ENCODE measurements at places on chromosomes 7 and 10. TPM values are rescaled to one million over a fixed set of nuclear protein-coding genes. Genes with fewer than 3 reads are reported as not detected.

The CPA1 gene
- not detected for total RNA-seq

The PDK4 gene
- total RNA-seq: 453 TPM

DNA sequence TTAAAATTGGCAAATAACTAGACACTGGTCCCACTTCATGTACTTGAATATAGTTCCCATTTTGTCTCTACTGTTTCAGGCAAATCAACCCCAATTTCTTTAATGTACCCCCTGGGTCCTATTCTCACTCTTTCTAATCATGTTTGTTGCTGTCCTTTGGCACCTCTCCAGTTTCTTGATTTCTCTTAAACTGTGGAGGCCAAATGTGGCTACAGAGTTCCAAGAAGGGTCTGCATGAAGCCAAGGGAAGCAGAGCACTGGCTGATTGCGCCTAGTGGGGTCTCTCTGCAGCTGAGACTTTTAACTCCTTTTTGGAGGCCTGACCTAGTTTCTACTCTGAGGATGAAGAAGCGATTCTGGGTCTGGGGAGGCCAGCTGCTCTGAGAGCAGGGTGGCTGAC is 6.7 kb upstream of the ADAM12 start:
- no peak overlapping the region for H3K4me3 ChIP-seq
- H3K27ac ChIP-seq: no peak overlapping the region
- H3K36me3 ChIP-seq: no peaks in the 10 kb centered on the region
- DNase-seq: no peak

DNA sequence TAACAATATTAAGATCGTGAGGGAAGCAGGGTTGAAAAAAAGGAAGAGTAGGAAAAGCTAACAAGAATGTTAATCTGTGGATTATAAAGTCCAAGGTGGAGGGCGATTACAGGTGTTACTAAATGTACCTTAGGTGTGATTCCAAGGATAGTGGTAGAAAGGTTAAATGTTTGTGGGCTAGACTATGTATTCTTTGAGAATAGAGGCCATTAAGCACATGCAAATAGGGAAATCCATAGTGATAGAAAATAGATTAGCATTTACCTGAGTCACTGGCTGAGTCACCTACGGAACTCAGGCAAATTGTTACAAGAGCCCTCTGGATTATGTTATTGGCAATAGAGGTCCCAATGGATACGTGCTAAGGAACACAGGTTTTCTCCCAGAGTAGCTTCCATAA is 9.0 kb downstream of the MGAM2 start:
- H3K27ac ChIP-seq: no peak overlapping the region
- H3K4me1 ChIP-seq: no peaks in the 10 kb centered on the region
- H3K36me3 ChIP-seq: no peaks in the 10 kb centered on the region
- no peak for DNase-seq
- H3K4me3 ChIP-seq: no peak overlapping the region

- H3K4me3 ChIP-seq: no peak overlapping the region
- no peaks in the 10 kb centered on the region for H3K36me3 ChIP-seq
- no peaks in the 10 kb centered on the region for H3K4me1 ChIP-seq
Observed at GRCh38 chr7:103715376-103716120, 269.5 kb upstream of the SLC26A5 start.

- no peaks in the 10 kb centered on the region for H3K36me3 ChIP-seq
- no peaks in the 10 kb centered on the region for H3K27me3 ChIP-seq
- peaks cover 7% of the 10 kb centered on the region for H3K4me1 ChIP-seq
- peak; percentile 38 for DNase-seq
Observed at GRCh38 chr10:116787053-116787659, 44.8 kb upstream of the HSPA12A start.

DNA sequence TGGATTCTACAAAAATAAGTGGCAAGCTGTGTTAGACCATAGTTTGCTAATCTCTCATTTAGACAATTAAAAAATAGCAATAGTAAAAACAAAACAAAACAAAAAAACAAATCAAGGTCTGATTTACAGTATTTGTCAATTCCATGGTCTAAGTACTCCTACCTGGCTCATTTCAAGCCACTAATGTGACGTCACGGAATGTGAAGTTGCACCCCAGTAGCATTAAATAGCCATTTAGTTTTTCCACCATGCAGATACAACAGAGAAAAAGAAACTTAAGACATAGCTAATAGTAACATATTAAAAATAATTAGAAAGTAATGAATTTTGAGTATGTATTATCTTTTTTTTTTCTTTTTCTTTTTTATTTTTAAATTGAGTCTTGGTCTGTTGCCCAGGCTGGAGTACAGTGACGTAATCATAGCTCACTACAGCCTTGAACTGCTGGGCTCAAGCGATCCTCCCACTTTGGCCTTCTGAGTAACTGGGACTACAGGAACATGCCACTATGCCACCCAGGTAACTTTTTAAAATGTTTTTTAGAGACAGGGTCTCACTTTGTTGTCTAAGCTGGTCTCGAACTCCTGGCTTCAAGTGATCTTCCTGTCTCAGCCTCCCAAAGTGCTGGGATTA is 101.2 kb downstream of the MKX start:
- H3K4me3 ChIP-seq: no peak overlapping the region
- no peaks in the 10 kb centered on the region for H3K4me1 ChIP-seq
- no peaks in the 10 kb centered on the region for H3K36me3 ChIP-seq
- H3K27me3 ChIP-seq: no peaks in the 10 kb centered on the region
- no peak for DNase-seq
- no peak overlapping the region for H3K27ac ChIP-seq

The TUBAL3 gene
- total RNA-seq: 0.33 TPM

GRCh38 chr7:35355199-35355598 is 101.3 kb upstream of the TBX20 start:
- no peak overlapping the region for H3K4me3 ChIP-seq
- H3K27ac ChIP-seq: no peak overlapping the region

- peak overlapping the region; percentile 20 for H3K27ac ChIP-seq
- H3K4me3 ChIP-seq: no peak overlapping the region
- peak; percentile 19 for DNase-seq
- no peaks in the 10 kb centered on the region for H3K27me3 ChIP-seq
Observed at GRCh38 chr7:50792342-50793119, 9.8 kb upstream of the GRB10 start.

The CYP26C1 gene
- 0.22 TPM for total RNA-seq

DNA sequence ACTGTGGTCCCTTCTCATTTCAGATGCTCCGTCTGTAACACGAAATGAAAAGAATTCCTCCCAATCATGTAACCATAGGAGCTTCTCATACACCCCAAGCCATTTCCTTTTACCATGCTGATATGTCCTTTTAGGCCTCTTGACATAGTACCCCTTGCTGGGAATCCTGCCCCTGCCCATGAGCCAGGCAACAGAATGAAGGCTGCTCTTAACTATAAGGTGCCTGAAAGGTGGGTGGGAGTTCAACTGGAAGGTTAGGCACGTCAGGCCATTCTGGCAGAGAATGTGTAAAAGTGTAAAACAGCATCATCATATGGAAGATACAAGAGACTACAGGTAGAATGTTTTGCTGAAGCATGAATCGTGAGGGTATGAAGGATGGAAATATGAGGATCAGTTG is 22.5 kb downstream of the IL2RA start:
- H3K27me3 ChIP-seq: no peaks in the 10 kb centered on the region
- H3K4me3 ChIP-seq: no peak overlapping the region
- DNase-seq: no peak
- no peaks in the 10 kb centered on the region for H3K36me3 ChIP-seq
- H3K27ac ChIP-seq: no peak overlapping the region

The GPR85 gene
- total RNA-seq: 0.75 TPM

DNA sequence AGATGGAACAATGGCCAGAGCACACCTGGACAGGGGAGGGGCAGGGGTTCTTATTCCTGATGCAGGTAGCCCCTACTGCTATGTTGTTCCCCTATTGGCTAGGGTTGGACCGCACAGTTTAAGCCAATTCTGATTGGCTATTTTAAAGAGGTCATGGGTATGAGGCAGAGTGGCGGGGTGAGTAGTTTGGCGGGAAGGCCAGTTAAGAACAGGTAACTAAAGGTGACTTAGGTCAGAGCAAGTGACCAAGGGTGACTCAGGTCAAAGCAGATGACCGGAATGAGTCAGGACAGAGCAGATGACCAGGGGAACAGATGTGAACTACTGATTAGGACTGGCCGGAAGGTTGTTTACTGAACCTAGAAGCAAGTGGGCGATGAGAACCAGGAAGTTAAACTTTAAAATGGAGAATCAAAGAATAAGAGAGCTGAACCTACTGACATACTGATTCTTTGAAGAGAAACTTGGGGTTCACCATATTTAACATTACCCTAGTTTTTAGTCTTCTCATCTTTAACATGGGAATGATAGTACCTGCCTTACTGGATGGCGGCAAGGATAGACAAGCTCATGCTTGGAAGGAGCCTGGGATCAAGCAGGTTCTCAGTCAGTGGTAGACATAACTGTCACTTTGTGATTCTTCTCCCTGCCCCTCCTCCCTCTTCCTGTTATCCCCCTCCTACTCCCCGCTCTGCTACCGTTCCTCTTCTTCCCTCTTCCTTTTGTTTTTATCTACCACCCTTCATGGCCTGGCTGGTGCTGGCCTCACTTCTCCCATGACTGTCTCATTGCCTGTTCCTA is 55.0 kb downstream of the CCNY start:
- H3K27ac ChIP-seq: no peak overlapping the region
- H3K4me1 ChIP-seq: peaks cover 50% of the 10 kb centered on the region
- no peaks in the 10 kb centered on the region for H3K36me3 ChIP-seq
- no peaks in the 10 kb centered on the region for H3K27me3 ChIP-seq
- no peak overlapping the region for H3K4me3 ChIP-seq

DNA sequence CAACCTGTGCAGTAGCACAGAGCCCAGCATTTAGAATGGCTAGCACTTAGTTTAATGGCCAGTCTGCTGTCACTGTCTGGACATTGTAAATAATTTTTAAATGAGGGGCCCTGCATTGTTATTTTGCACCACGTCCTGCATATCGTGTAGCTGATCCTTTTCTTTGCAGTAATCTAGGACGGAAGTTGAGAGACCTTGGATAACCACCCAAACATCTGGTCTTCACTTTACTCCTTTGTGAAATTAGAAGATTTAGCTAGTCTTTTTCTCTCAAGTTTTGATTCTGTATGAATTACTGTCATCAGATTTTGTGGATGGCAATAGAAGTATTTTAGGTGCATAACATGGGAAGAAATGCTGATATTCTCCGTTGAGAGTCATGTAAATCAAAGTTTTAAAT is 1.9 kb downstream of the MIOS start:
- no peak overlapping the region for H3K4me3 ChIP-seq
- H3K27me3 ChIP-seq: no peaks in the 10 kb centered on the region
- H3K36me3 ChIP-seq: no peaks in the 10 kb centered on the region
- no peak for DNase-seq

- peaks cover 68% of the 10 kb centered on the region for H3K4me1 ChIP-seq
- peak overlapping the region; percentile 99 for H3K27ac ChIP-seq
- no peak overlapping the region for H3K4me3 ChIP-seq
- no peaks in the 10 kb centered on the region for H3K36me3 ChIP-seq
Observed at GRCh38 chr7:130904031-130904757, 170.2 kb upstream of the KLF14 start.

DNA sequence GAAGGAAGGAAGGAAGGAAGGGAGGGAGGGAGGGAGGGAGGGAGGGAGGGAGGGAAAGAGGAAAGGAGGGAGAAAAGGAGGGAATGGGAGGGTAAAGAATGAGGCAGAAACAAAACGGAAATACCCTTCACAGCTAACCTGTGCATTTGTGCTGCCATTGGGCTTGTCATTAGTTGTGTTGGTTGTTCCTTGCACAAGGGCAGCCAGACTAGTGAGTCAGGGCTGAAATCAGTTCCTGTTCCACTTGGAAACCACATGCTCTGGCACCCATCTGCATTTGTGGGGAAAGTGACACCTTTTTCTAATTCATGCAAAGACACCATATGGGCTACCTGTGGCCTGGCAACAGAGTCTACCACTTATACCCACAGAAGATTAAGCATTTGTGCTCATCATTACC is 1004.0 kb upstream of the C7orf33 start:
- H3K4me1 ChIP-seq: no peaks in the 10 kb centered on the region
- H3K27ac ChIP-seq: no peak overlapping the region
- no peak for DNase-seq
- no peak overlapping the region for H3K4me3 ChIP-seq
- no peaks in the 10 kb centered on the region for H3K27me3 ChIP-seq

- H3K4me3 ChIP-seq: no peak overlapping the region
- peak overlapping the region; percentile 56 for H3K27ac ChIP-seq
- DNase-seq: no peak
- H3K4me1 ChIP-seq: peaks cover 5% of the 10 kb centered on the region
- no peaks in the 10 kb centered on the region for H3K36me3 ChIP-seq
Observed at GRCh38 chr10:129952378-129953118, 11.5 kb downstream of the EBF3 start.

The SLC13A1 gene
- not detected for total RNA-seq

DNA sequence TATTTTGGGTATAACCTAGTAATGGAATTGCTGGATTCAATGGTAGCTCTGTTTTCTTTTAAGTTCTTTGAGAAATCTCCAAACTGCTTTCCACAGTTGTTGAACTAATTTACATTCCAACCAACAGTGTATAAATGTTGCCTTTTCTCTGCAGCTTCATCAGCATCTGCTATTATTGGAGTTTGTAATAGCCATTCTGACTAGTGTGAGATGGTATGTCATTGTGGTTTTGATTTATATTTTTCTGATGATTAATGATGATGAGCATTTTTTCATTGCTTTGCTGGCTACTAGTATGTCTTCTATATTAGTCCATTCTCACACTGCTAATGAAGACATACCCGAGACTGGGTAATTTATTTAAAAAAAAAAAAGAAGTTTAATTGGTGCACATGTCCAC is 248.6 kb upstream of the MAGI2 start:
- no peak for DNase-seq
- H3K27me3 ChIP-seq: no peaks in the 10 kb centered on the region
- H3K4me1 ChIP-seq: no peaks in the 10 kb centered on the region
- H3K36me3 ChIP-seq: no peaks in the 10 kb centered on the region

The PROSER2 gene
- 19.8 TPM for total RNA-seq

DNA sequence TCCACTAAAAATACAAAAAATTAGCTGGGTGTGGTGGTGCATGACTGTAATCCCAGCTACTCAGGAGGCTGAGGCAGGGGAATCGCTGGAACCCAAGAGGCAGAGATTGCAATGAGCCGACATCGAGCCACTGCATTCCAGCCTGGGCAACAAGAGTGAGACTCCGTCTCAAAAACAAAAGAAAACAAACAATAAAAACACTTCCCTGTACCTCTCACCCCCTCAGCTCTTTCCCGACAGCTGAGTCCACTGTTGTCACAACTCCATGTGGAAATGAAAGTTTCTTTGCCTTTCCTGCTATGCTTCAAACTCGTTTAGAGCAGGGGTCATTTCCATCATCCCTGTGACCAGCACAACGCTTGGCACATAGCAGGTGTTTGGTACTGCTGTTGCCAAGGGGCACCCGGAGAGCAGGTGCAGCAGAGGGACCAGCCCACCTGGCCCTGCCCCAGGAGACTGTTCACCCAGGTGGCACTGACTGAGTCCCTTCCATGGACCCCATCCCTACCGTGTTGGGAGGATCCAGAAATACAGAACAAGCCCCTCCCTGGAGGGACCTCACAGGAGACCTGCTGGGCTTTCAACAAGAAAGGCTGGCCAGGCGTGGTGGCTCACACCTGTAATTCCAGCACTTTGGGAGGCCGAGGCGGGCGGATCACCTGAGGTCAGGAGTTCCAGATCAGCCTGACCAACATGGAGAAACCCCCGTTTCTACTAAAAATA is 4.9 kb downstream of the TMEM130 start:
- H3K27ac ChIP-seq: no peak overlapping the region
- H3K4me3 ChIP-seq: no peak overlapping the region
- DNase-seq: no peak
- no peaks in the 10 kb centered on the region for H3K27me3 ChIP-seq
- no peaks in the 10 kb centered on the region for H3K36me3 ChIP-seq
- H3K4me1 ChIP-seq: no peaks in the 10 kb centered on the region

GRCh38 chr7:120464104-120464503 is 191.1 kb downstream of the KCND2 start:
- H3K27me3 ChIP-seq: no peaks in the 10 kb centered on the region
- H3K36me3 ChIP-seq: no peaks in the 10 kb centered on the region
- no peaks in the 10 kb centered on the region for H3K4me1 ChIP-seq
- H3K27ac ChIP-seq: no peak overlapping the region
- no peak overlapping the region for H3K4me3 ChIP-seq

Measured in thyroid gland (tissue), 4 donors.